ENCODE measurements at places on chromosomes 3 and 15.

- DNase-seq: no peak
Observed at GRCh38 chr3:53804697-53805462, 41.3 kb downstream of the CHDH start.

DNA sequence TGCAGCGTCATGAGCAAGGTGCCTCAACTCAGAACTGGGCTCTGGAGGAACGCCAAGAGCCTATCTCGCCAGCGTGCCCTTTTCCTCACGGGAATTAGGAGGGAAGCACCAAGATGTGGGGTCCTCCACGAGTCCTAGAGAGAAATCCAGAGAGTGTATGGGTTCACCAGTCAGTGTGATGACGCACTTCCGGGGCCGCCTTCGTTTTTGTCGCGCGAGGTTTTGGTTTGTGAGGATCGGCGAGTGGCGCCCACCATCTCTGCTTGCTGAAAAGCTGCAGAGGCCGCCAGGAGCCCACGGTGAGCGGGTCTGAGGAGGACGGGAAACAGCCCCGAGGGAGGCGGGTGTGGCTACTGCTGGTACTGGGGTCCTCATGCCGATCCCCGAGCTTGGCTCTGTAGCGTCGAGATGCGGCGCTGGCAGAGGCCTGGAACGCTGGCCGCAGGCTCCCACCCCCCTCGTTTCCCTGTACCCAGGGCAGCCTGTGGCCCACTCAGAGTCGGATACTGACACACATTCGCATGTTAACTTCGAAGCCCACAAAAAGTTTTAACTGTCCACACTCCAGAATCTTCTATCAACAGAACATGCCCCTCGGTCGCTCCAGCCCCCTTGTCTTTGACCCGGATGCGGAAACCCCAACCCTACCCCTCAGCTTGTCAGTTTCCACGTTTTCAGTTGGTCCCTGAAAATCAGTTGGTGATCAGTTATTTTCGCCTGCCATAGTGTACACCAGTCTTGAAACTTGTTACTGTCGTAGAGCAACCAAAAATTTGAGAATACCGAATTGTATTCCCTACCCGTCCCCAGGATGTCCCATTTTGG lies 30.4 kb downstream of the ZNF662 start:
- DNase-seq: no peak

DNA sequence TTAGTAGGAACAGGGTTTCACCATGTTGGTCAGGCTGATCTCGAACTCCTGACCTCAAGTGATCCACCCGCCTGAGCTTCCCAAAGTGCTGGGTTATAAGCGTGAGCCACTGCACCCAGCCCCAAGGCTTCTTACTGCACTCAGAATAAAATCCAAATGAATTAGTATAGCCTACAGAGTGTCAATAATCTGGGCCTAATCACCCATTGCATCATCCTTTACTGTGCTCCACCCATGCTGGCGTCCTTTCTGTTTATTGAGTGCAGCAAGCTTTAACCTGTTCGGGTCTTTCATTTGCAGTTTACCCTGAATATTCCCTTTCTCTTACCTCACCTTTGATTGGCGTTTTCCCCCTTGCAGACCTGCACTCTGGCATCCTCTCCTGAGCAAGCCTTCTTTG lies 77.7 kb downstream of the CEP63 start:
- no peak for DNase-seq

DNA sequence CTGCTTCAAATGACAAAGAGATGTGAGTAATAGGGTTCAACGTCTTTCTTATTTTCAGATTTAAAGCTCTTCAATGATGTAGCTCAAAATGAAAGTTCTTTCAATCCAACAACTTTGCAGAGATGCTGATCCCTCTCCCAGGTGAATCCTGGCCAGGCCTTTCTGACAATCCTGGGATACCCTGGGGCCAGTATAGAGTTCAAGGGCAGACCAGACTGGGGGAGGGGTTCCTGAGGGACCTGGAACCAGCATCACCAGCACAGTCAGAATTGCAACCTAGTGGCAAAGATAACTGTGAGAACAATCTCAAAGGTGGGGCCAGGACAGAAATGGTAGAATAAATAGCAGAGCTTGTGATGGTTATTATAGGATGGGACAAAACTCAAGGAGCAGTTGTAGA lies 19.7 kb upstream of the NCK1 start:
- no peak for DNase-seq

- DNase-seq: no peak
Observed at GRCh38 chr3:53056442-53056841, 10.6 kb upstream of the SFMBT1 start.

DNA sequence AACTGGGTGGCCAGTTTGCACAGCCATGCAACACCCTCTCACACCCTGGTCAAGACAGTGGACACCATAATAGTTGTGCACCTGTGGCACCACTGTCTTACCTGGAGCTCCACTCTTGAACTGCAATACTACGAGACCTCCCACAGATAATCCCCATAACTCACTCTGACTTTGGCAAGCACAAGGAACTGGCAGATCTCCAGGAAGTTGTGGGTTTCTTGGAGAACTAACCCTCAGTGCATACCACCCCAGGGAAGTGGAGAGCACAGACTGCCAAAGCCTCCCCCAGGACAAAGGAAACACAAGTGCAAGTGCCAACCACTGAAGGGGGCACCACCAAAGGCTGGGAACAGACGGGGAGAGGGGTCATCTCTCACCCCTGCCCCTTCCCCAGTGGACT lies 318.6 kb downstream of the SUCLG2 start:
- DNase-seq: no peak

- no peak for DNase-seq
Observed at GRCh38 chr3:77256584-77257503, 216.9 kb downstream of the ROBO2 start.

DNA sequence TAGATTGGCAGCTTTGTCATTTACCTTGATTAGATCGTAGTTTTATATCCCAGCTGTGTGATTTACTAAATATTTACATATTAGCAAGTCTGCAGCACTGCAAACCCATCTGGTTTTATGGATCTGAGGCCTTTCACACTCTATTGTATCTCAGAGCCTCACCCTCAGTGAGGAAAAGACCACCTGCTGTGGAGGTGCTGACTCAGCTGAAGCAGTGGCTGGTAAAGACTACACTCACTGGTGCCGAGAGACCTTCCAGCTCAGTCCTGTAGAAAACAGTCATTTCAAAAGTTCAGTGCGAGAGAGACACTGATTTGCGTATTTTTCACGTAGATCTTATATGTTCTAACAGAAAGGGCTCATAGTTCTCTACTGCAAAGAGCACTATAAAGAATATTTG lies 307.8 kb upstream of the TPM1 start:
- DNase-seq: no peak

GRCh38 chr3:129598000-129598381 lies 8.5 kb downstream of the PLXND1 start:
- DNase-seq: no peak

- no peak for DNase-seq
Observed at GRCh38 chr3:126264381-126264780, 84.0 kb upstream of the ALDH1L1 start.

- no peak for DNase-seq
Observed at GRCh38 chr3:89335693-89336092, 228.3 kb downstream of the EPHA3 start.

- no peak for DNase-seq
Observed at GRCh38 chr3:31699309-31699953, 166.7 kb downstream of the STT3B start.

- DNase-seq: no peak
Observed at GRCh38 chr15:71250936-71251583, 135.8 kb downstream of the THSD4 start.

GRCh38 chr15:74889390-74889882 lies 406 bp upstream of the MPI start:
- no peak for DNase-seq
